ENCODE measurements at places on chromosomes 5 and 9.

GRCh38 chr9:129068990-129069861 is 11.7 kb upstream of the DOLPP1 start:
- DNase-seq = no peak

GRCh38 chr5:40404613-40405012 is 275.1 kb upstream of the PTGER4 start:
- DNase-seq = no peak

GRCh38 chr9:89781838-89782540 is 177.2 kb downstream of the GADD45G start:
- no peak for DNase-seq

- DNase-seq = no peak
Measured at GRCh38 chr5:18792145-18792544, 1157.9 kb downstream of the TAF11L14 start.

DNA sequence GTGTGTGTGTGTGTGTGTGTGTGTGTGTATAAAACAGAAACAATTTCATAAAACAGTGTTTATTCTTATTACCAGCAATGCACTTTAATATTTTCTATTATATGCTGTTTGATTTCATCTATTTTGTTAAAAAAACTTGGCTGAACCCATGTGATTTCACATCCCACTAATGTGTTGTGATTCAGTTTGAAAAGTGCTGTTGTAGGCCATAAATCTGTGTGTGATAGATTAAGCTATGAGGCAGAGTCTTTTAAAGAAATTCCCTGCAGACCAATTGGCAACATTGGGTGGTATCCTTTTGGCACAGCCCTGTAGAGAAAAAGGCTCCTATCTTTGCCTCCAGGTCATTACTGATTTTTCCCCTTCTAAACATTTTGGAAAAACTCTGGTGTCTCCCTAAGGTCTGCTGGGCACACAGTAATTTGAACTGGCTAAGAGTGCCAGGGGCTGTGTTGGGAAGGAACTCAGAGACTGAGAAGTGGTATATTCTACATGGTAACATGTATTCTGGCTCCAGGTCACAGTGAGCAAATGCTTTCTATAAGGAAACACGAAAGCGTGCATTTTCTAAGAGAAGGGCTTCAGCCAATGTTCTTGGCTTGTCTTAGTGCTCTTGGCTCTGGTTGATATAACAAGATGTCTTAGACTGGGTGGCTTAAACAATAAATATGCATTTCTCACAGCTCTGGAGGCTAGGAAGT is 4.5 kb downstream of the CAMK4 start:
- no peak for DNase-seq

Measured in SW 1271 (cell line).